Heart right ventricle (tissue), 16 donors: ENCODE measurements at places on chromosomes 5 and 9.

GRCh38 chr9:83188277-83188676 is 125.3 kb upstream of the RASEF start:
- H3K36me3 ChIP-seq, result no peaks in the 10 kb centered on the region
- no peak overlapping the region for H3K27ac ChIP-seq
- no peaks in the 10 kb centered on the region for H3K4me1 ChIP-seq
- H3K4me3 ChIP-seq, result no peak overlapping the region
- no peak for DNase-seq
- H3K27me3 ChIP-seq, result peaks cover 15% of the 10 kb centered on the region

DNA sequence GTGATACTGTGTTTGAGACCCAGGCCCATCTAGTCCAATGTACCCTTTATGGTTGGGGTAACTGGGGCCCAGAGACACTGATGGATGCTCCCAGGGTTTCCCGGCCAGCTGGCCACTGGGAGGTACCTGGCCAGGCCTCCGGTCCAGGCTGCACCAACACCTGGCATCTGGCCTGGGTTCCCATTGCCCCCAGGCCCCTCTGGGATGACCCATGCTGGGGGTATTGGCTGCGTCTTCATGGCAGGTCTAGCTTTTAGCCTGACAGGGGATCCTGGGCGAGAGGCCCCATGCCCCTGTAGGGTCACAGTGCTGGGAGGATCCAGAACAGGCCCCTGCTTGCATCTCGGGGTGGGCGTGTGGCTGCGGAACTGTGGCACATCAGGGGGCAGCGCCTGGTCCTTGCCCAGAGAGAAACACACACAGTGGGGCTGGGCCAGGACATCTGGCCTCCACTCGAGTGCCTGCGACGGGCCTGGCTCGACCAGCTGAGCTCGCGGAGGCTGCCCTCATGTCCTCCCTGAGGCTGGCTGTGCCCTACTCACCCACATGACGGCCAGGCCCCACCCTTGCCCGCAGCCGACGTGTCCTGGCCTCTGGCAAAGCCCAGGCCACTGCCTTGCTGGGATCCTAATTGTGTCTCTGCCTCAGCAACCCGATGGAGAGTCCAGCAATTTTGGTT is 21.5 kb upstream of the COL5A1 start:
- no peak for DNase-seq
- H3K4me3 ChIP-seq, result no peak overlapping the region
- H3K4me1 ChIP-seq, result no peaks in the 10 kb centered on the region
- H3K27ac ChIP-seq, result no peak overlapping the region
- H3K36me3 ChIP-seq, result no peaks in the 10 kb centered on the region

DNA sequence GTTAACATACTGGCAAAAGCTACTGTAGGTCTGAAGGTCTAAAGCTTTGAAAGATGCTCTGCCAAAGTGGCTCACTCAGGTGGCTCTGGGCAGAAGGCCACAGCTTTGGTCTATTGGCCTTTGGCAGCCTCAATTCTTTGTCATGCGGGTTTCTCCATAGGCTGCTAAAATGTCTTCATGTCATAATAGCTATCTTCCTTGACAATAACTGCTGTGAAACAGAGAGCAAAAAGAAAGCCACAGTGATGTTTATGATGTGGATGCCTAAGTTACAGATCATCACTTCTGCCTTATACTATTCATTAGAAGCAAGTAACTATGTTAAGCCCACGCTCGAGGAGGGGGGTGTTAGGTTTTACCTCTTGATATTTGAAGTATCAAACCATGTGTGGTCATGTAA is 906.1 kb upstream of the CDH9 start:
- no peak overlapping the region for H3K4me3 ChIP-seq
- no peaks in the 10 kb centered on the region for H3K27me3 ChIP-seq
- no peaks in the 10 kb centered on the region for H3K4me1 ChIP-seq
- H3K27ac ChIP-seq, result no peak overlapping the region
- H3K36me3 ChIP-seq, result no peaks in the 10 kb centered on the region

GRCh38 chr5:176803943-176804498 is 6.3 kb upstream of the UNC5A start:
- no peak for DNase-seq
- no peak overlapping the region for H3K27ac ChIP-seq
- peaks cover 67% of the 10 kb centered on the region for H3K27me3 ChIP-seq
- no peaks in the 10 kb centered on the region for H3K4me1 ChIP-seq
- no peak overlapping the region for H3K4me3 ChIP-seq

- no peak overlapping the region for H3K27ac ChIP-seq
- DNase-seq, result no peak
- no peaks in the 10 kb centered on the region for H3K36me3 ChIP-seq
- no peak overlapping the region for H3K4me3 ChIP-seq
- no peaks in the 10 kb centered on the region for H3K4me1 ChIP-seq
Measured at GRCh38 chr5:13218518-13218917, 726.0 kb downstream of the DNAH5 start.

DNA sequence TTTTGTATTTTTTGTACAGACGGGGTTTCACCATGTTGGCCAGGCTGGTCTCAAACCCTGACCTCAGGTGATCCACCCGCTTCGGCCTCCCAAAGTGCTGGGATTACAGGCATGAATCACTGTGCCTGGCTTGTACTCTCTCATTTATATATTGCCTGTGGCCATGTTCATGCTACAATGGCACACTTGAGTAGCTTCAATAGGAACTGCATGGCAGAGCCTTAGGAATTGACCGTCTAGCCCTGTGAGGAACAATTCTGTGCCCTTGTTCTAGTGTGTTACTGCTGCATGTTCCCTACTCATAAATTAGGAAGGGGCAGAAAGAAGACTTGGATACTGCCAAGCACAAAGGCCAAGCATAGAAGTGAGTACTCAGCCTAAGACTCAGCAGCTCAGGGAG is 104.2 kb downstream of the LIFR start:
- no peaks in the 10 kb centered on the region for H3K36me3 ChIP-seq
- DNase-seq, result no peak
- H3K4me3 ChIP-seq, result no peak overlapping the region
- H3K27me3 ChIP-seq, result no peaks in the 10 kb centered on the region
- peaks cover 17% of the 10 kb centered on the region for H3K4me1 ChIP-seq
- H3K27ac ChIP-seq, result no peak overlapping the region

- DNase-seq, result no peak
- H3K4me3 ChIP-seq, result no peak overlapping the region
- H3K27me3 ChIP-seq, result no peaks in the 10 kb centered on the region
- H3K36me3 ChIP-seq, result no peaks in the 10 kb centered on the region
- no peaks in the 10 kb centered on the region for H3K4me1 ChIP-seq
Measured at GRCh38 chr5:34750206-34750605, 88.8 kb upstream of the TTC23L start.

DNA sequence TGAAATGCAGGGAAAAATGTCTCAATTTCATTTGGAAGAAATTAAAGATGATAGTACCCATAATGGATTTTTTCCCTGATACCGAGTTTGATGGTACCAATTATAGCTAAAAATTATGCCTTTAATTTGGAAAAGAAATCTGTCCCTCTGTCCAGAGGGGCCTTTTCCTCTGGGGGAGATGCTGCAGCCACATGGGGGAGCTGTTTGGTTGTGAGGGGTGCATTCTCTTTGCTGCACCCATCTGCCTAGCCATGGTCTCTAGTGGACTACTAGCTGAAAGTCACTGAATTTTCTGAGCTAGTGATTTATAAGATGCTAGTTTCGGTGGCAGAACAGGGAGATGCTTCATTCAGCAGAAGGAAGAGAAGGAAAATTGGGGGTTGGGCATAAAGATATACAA is 9.6 kb downstream of the SEC61B start:
- H3K27ac ChIP-seq, result no peak overlapping the region
- no peak for DNase-seq
- H3K27me3 ChIP-seq, result no peaks in the 10 kb centered on the region
- H3K36me3 ChIP-seq, result no peaks in the 10 kb centered on the region
- no peak overlapping the region for H3K4me3 ChIP-seq

- H3K27me3 ChIP-seq, result no peaks in the 10 kb centered on the region
- no peaks in the 10 kb centered on the region for H3K4me1 ChIP-seq
- H3K36me3 ChIP-seq, result no peaks in the 10 kb centered on the region
- H3K4me3 ChIP-seq, result no peak overlapping the region
- no peak overlapping the region for H3K27ac ChIP-seq
Measured at GRCh38 chr5:116814626-116815385, 240.2 kb upstream of the SEMA6A start.

DNA sequence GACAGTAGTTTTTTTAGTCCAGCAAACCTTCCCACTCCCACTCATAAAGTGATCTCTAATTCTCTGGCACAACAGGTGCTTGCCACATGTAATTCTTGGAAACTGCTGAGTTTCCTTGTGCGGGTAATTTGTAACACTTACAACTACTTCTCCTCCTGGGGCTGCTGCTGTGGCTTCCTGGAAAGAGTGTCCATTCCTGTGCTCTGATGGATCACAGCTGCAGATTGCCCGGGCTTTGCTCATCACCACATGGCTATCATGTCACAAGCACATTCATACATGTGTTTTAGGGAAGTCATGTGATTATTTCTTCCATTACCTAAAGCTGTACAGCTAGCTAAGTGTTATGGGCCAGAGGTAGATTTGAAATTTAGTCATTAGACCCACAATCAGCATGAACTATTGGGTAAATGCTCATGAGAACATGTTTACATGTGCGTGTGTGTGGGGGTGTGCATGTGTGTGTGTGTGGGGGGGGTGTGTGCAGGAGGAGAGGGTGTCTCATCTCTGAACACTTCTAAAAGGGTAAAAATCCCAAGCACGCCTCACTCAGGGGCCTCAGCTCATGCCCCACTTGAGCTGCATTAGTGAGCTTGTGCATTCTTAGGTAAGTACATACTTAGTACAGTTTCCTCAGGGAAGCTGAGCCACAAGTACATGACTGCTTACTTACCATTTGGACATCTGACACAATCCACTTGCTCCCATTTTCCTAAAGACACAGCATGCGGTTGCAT is 118.1 kb upstream of the CCDC112 start:
- peaks cover 18% of the 10 kb centered on the region for H3K4me1 ChIP-seq
- no peak for DNase-seq
- H3K36me3 ChIP-seq, result no peaks in the 10 kb centered on the region
- no peaks in the 10 kb centered on the region for H3K27me3 ChIP-seq
- H3K27ac ChIP-seq, result no peak overlapping the region

DNA sequence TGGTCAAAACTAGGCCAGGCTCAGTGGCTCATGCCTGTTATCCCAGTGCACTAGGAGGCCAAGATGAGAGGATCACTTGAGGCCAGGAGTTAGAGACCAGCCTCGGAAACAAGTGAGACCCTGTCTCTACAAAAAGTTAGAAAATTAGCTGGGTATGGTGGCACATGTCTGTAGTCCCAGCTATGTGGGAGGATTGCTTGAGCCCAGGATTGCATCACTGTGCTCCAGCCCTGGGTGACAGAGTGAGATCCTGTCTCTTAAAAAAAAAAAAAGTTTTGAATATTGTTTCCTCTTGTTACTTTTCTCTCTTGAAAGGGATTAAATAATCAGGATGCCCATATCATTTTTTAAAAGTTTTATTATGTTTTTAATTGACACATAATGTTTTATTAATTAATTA is 7.6 kb downstream of the ARHGEF37 start:
- no peak overlapping the region for H3K27ac ChIP-seq
- no peak for DNase-seq
- H3K4me1 ChIP-seq, result peaks cover 38% of the 10 kb centered on the region

DNA sequence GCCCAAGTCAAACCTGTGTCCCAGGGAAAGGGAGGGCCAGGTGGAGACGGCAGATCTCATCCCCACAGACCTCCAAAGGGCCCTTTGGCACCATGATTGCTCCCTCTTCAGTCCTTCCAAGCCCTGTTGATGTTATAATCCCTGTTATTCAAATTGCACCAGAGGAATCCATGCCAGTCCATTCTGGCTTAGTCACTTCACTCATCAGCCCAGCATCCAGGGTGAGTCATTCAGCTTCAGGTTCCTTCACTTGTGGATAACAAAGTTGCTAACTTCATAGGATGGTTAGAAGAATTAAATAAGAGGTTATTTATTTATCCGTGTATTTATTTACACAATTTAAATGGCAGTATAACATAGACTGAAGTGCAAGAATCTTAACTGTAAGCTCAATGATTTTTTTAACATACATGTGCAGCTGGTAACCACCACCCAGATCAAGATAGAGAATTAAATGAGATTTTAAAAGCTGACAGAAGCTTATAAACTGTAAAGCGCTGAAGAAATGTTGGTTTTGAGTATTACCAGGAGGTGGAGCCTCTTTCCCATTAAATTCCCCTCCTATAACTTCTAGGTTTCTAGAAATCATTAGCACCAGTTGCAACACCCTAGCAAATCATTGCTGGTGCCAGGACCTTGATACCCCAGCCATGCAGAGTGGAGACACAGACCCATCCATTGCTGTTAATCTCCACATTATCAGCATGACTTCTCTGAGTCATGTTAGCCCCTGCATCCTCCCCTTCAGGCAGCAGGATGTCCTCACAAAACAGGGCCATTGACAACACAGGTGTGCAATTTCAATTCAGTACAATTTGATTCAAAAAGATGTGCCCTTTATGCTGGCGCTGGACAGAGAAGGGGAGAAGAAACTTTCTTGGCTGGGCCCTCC is 77.4 kb downstream of the SEC61B start:
- no peaks in the 10 kb centered on the region for H3K27me3 ChIP-seq
- H3K4me1 ChIP-seq, result peaks cover 7% of the 10 kb centered on the region
- no peak overlapping the region for H3K27ac ChIP-seq
- DNase-seq, result no peak
- H3K36me3 ChIP-seq, result no peaks in the 10 kb centered on the region
- no peak overlapping the region for H3K4me3 ChIP-seq

GRCh38 chr9:38756702-38757101 is 36.8 kb upstream of the FAM240B start:
- H3K27me3 ChIP-seq, result no peaks in the 10 kb centered on the region
- H3K4me1 ChIP-seq, result no peaks in the 10 kb centered on the region
- H3K4me3 ChIP-seq, result no peak overlapping the region
- DNase-seq, result no peak
- H3K36me3 ChIP-seq, result no peaks in the 10 kb centered on the region
- H3K27ac ChIP-seq, result no peak overlapping the region

DNA sequence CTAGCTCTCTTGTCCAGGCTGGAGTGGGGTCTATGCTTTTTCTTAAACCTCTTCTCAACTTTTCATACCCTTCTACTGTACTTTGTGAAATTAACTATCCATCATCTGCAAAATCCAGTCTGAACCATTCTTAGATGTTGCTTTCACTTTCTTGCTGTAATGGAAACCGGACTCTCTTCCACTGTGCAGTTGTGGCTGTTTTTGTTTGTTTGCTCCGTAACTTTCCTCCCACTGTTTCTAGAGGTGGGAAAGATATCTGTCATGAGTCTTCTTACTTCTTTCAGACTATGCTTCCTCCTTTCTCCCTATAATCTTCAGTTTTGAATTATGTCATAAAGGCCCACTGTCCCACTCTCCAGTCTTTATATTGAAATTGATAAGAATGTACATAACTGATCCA is 6.5 kb downstream of the TNPO1 start:
- no peaks in the 10 kb centered on the region for H3K27me3 ChIP-seq
- H3K4me3 ChIP-seq, result no peak overlapping the region
- no peak overlapping the region for H3K27ac ChIP-seq
- peaks cover 40% of the 10 kb centered on the region for H3K4me1 ChIP-seq

GRCh38 chr9:23554686-23555085 is 271.4 kb downstream of the ELAVL2 start:
- H3K27me3 ChIP-seq, result no peaks in the 10 kb centered on the region
- no peak for DNase-seq
- H3K4me3 ChIP-seq, result no peak overlapping the region
- H3K36me3 ChIP-seq, result no peaks in the 10 kb centered on the region
- H3K4me1 ChIP-seq, result no peaks in the 10 kb centered on the region
- no peak overlapping the region for H3K27ac ChIP-seq

GRCh38 chr5:113278976-113279375 is 155.8 kb downstream of the TSSK1B start:
- H3K36me3 ChIP-seq, result no peaks in the 10 kb centered on the region
- H3K4me1 ChIP-seq, result peaks cover 78% of the 10 kb centered on the region
- no peak overlapping the region for H3K4me3 ChIP-seq
- H3K27ac ChIP-seq, result no peak overlapping the region
- H3K27me3 ChIP-seq, result no peaks in the 10 kb centered on the region
